Endothelial cell (in vitro differentiated cells): ENCODE measurements at places on chromosomes 11 and 22. TPM values are rescaled to one million over a fixed set of nuclear protein-coding genes. Genes with fewer than 3 reads are reported as not detected.

Gene OR5M11
- total RNA-seq: not detected

Gene OR51B2
- not detected for total RNA-seq

- no peaks in the 10 kb centered on the region for H3K27me3 ChIP-seq
- no peak overlapping the region for H3K27ac ChIP-seq
- H3K36me3 ChIP-seq: peaks cover 3% of the 10 kb centered on the region
These were observed 36.0 kb downstream of the DEPDC5 start for GRCh38 chr22:31789803-31790202.

Gene OR5D14
- not detected for total RNA-seq

Gene GRIA4
- total RNA-seq: 8.7 TPM
